Renal cortical epithelial cell (primary cell): ENCODE measurements at places on chromosomes 12 and 14.
A peak's percentile ranks its signal among the peaks of the same experiment; 100 is the strongest.

DNA sequence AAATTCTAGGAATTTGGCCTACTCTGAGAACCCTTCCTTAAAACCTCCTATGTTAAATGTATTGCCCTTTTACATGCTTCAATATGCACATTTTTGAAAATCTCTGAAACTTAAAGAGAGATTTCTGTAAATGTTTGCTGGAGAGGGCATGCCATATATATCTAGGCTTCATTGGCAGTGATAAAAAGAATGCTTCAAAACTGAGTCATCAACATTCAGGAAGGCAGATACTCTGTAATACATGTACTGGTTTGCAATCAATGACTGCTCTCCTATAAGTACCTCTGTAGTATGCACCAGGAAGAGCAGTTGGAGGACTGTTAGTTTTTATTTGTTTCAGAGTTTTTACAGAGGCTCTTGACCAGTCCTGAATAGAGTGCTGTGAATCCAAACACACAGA is 739.9 kb downstream of the SLC16A7 start:
- peak; percentile 56 for DNase-seq

- peak; percentile 25 for DNase-seq
These were observed at the start of gene SFSWAP for GRCh38 chr12:131710464-131711457. Gene SFSWAP (plus strand): TSS chr12:131711090. CDS start chr12:131711230, 140 bp downstream.

GRCh38 chr12:3105690-3106479 is 28.7 kb downstream of the TSPAN9 start:
- DNase-seq, result no peak

GRCh38 chr12:16062611-16063010 is 151.5 kb downstream of the DERA start:
- peak; percentile 47 for DNase-seq

- DNase-seq, result peak; percentile 83
These were observed 241.0 kb downstream of the TMEM117 start for GRCh38 chr12:44076871-44077270.

DNA sequence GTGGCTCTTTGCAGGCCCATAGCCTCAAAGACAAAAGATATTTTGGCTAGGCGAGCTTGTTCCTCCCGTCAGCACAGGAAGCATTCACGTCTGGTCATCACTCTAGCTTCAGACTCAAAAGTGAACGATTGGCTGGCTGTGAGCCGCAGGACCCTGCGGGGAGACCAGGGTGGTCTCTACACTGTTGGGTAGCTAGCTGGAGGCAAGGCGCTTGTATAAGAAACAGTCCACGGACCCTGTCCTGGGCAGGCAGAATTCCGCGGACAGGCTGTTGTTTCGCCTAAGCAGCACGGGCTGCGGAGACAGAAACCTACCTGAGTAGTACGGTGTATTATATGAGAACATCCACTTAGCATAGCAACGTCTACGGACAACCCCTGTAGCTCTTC is 29.6 kb downstream of the WBP11 start:
- no peak for DNase-seq

DNA sequence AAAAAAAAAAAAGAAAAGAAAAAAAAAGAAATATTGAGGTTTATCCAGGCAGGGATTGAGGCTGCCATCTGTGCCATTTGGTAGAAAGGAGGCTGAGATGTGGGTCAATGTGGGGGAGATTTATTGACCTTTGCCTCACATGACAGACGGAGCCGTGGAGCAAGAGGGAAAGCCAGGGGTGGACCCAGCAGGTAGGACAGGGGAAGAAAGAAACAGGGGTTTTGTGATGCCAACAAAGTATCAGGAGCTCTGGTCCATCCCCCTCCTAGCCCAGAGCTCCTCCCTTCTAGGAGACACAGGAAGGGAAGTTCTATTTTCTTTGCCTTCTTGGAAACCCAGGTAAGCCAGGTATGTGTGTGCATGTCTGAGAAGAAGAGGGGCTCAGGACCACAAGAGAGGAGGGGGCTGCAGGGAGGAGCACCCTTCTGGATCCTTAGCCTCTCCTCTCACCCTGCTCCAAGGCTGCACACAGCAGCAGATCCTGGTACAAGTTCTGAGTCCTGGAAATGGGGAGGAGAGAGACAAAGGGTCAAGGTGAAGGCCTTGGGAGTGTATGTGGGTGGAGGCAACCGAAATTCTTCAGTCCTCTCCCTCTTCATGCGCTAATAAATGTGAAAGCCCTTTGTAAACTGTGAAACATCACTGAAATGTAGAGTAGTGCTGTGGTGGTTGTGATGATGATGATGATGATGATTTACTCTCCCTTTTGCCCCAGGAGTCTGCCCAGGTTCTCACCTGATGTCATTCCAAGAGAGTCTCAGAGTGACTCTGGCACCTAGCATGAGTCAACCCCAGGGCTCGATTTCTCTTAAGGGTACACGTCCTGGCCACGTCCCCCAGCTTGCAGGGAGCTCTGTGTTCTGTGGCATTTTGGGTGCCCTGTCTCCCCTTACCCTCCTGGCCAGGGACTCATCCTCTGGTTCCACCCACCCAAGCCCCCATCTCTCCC is 26.3 kb downstream of the ZFP36L1 start:
- no peak for DNase-seq

DNA sequence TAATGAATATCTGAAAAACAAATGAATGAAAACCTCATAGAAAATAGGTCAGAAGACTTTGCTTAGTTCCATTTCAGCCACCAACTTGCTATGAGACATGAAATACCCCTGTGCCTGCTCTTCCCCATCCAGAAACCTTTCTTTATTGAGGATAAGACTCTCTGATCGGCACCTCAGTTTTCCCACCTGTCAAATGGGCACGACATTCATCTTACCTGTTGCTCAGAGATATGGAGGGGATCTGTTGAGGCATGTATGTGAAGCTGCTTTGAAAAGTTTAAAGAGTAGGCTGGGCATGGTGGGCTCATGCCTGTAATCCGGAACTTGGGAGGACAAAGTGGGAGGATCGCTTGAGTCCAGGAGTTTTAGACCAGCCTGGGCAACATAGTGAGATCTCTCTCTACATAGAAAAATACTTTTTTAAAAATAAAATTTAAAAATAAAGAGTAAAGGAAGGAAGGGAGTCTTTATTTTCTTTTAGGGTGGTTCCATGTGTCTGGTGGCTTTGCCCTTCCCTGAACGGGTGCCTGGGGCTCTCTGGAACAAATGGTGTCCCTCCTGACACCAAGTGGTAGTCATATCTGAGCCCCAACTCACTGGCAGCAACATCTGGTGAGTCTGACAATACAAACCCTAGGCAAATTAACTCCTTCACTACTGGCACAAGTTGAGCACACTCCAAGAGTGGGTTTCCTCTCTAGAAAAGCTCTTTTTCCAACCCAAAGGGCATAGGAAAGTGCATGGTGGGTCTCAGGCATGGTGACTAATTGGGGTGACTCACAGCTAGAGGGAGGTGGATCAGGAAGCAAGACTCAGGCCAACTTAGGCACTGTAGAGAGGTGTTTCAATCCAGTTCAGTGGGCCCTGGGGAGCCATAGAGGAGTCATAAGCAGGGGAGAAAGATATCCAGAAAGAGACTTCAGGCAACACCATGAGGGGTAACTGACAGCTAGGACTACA is 42.1 kb downstream of the MAP1LC3B2 start:
- DNase-seq, result peak; percentile 19

GRCh38 chr14:65237023-65237814 is 134.9 kb upstream of the MAX start:
- no peak for DNase-seq

DNA sequence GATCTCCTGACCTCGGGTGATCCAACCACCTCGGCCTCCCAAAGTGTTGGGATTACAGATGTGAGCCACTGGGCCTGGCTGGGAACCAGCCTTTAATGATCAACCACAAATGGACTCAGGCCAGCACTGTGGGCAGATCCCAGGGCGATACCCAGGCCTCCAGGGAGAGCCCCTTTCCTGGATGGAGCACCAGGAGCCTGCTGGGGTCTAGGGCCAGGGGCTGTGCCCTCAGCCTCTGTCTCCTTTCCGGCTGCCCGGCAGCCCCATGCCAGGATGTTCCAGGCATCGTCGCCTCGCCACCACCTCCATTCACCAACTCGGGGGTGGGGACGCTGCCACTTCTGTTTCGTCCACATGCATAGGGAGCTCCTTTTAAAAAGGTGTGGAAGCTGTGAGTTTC is 2.3 kb downstream of the ADGRD1 start:
- no peak for DNase-seq

GRCh38 chr12:67677166-67677565 is 28.6 kb downstream of the DYRK2 start:
- DNase-seq, result no peak

DNA sequence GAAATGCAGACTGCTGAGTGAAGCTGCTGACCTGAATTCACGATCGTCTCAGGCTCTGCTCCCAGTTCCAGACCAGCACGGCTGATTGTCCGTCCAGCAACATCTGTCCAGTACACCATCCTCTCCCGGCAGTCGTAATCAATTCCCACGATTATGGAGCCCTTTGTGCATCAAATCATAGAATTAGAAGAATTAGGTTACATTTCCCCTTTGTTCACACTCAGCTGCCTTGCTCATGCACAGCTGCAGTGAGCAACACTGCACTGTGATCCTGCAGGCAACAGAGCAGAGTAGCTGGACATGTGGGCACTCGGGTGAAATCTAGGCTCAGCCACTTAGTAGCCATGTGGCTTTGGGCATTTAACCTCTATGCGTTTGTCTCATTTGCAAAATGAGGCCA is 22.2 kb downstream of the RTRAF start:
- no peak for DNase-seq

- DNase-seq, result peak; percentile 86
These were observed 126.6 kb downstream of the BCAT1 start for GRCh38 chr12:24822121-24822899.

DNA sequence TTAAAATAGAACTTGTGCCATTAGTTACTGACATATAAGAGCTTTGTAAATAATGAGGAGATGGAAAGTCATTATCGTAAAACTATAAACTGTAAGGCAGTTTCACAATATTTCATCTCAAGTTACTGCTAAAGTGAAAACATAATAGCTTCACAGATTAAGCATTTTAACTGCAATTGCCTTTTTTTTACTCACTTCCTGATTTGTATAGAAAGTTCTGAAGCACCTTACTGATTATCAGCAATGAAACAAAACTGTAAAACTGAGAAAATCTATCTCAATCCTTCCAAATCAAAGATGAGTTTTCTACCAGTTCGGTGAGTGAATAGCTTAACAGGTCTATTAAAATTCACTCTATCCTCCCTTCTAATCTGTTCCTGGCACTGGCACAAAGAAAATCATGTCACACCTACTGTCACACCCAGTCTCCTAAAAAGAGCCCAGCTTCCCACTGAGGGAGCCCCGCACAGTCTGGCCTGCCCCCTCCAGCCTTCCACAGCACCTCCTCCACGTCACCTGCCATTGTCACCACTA is 161.4 kb upstream of the ABCD2 start:
- DNase-seq, result no peak

DNA sequence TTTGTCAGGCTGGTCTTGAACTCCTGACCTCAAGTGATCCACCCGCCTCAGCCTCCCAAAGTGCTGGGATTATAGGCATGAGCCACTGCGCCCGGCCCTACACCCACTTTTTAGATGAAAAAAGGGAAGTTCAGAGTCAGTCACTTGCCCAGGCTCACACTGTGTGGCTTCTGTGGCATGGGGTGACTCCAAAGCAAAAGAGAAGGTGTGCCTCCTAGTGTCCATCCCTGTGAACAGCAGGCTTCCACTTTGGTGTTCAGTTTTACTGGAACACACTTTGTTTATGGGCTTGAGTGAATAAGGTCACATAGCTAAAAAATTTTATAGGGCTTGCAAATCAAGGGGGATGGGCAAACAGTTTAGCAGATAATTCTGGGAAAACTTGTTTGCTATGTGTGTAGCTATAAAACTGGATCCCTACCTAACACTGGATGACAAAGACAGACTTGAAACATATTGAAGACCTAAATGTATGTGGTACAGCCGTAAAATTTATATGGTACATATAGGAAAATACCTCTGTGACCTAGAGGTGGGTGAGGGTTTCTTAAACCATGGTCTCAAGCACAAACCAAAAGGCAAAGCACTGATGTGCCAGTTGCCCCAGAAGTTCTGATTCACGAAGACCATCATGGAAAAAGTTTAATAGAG is 54.9 kb downstream of the EID3 start:
- DNase-seq, result peak; percentile 53

DNA sequence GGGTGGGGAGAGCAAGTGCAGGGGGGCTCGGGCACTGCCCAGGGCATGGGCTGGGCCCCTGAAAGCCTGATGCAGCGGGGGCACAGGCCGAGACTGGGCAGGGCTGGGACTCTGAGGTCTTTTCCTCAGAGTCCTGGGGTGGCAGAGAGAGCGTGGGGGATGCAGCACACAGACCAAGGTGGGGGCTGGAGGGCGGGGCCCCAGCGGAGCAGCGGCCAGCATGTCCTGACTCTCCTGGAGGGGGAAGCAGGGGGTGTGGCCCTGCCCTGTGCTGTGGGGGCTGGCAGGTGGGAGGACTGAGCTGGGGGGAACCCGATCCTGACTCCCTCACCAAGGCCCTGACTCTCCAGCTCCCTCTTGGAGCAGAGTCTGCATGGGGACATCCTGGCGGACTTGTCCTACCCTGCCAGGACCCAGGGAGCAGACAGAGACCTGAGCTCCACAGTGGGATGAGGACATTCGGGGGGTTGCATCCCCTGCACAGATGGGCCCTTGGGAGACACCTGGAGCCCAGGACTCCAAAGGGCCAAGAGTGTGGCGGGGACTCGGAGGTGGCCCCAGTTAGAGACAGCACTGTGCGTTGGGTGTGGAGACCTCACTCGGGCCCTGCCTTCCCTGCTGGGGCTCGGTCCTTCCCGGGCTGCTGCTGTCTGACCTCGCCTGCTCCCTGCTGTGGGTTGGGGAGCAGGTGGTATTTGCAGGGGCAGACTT is 326.1 kb downstream of the TMEM121 start:
- no peak for DNase-seq

GRCh38 chr14:71618047-71618446 is 314.2 kb upstream of the RGS6 start:
- no peak for DNase-seq

GRCh38 chr14:22796087-22796707 is 19.0 kb downstream of the SLC7A7 start:
- DNase-seq, result peak; percentile 66

- no peak for DNase-seq
These were observed 20.8 kb downstream of the CFAP251 start for GRCh38 chr12:121939186-121939585.

DNA sequence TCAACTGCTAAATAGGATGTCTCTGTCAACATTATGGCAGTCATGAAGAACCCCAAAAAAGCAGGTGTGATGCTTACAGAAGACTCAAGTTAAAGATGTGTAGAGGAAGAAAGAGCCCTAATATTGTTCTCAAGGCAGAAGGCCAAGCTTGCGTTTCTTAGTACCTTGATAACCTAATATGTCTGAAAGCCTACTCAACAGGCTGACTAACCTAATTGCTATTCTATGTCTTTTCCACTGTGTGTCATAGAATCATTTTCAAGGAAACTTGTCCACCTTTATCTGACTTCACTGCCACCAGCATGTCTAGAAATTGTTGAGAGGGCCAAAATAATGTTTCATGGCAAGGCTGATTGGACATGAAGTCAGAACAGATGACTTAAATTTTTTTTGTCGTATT is 373.2 kb downstream of the BTG1 start:
- DNase-seq, result peak; percentile 21

GRCh38 chr14:92575061-92575747 is 61.6 kb downstream of the RIN3 start:
- no peak for DNase-seq

DNA sequence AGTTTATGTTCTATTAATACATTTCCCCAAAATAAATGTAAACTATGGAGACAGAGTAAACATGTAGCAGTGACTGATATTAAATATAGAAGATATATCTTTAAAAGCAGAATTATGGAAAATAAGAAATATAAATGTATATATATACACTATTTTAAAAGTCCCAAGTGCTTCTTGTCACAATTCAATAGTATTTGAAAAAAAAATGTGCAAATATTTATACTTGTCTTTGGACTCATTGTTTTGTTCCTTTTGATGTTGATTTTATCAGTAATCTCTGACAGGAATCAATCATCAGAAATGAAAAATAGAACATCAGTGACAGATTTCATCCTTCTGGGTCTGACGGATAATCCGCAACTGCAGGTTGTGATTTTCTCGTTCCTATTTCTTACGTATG is at the start of gene OR6C76:
Gene OR6C76, plus strand, starts transcription at position 301 of the 400 bp plus-strand sequence. Its CDS starts 0 bp downstream, at position 301.
- DNase-seq, result no peak
